H1 (cell line): ENCODE measurements at places on chromosomes 11 and 22. TPM values are rescaled to one million over a fixed set of nuclear protein-coding genes. Genes with fewer than 3 reads are reported as not detected.

The SCN4B gene
- 2.0 and 2.8 TPM in 2 replicates for total RNA-seq

The MAPK8IP2 gene
- 5.5 and 6.7 TPM in 2 replicates for total RNA-seq

The PRRG4 gene
- total RNA-seq: 1.3 and 1.7 TPM in 2 replicates

The OVCH2 gene
- 0.78 and 1.1 TPM in 2 replicates for total RNA-seq

The CSNK1E gene
- 244 and 247 TPM in 2 replicates for total RNA-seq

The LMNTD2 gene
- total RNA-seq: 2.6 and 3.1 TPM in 2 replicates

DNA sequence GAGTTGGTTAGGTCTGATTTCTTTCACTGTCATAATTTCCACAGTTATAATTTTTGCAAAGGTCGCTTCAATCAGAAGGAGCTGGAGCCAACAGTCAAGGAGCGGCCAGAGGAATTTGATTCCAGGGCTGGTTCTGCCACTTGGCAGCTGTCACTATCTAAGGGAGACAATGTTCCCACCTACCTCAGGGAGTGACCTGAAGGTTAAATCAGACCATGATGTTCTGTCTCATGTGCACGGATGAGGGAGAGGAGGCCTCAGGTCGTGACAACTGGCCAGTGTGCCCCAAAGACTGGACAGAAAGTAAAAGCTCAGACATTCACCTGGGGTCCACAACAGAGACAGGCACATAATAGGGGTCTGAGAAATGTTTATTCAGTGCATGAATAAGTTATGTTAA lies 7.6 kb downstream of the MRGPRD start:
- no peak overlapping the region for H3K4me3 ChIP-seq
- no peaks in the 10 kb centered on the region for H3K27me3 ChIP-seq
- no peak overlapping the region for H3K27ac ChIP-seq

DNA sequence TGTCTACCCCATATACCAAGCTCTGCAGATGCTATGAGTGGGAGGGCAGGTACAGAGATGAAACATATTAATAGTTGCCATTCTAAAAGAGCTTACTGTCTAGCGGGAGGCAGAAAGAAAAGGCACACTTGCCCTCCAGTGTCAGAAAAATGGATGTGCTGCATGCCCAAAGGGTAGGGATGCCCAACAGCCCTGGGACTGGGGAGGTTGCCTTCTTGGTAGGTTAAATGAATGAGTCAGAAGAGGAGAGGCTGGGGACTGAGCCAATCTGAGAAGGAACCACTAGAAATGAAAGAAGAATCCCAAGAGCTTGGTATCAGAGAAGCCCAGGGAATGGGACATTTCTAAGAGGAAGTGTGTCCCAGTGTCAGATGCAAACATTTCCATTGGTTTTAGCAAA lies 1.2 kb downstream of the BIRC3 start:
- no peaks in the 10 kb centered on the region for H3K27me3 ChIP-seq
- DNase-seq: no peak
- no peaks in the 10 kb centered on the region for H3K36me3 ChIP-seq
- no peaks in the 10 kb centered on the region for H3K4me1 ChIP-seq
- no peak overlapping the region for H3K4me3 ChIP-seq

- H3K27me3 ChIP-seq: peaks cover 1% of the 10 kb centered on the region
- DNase-seq: no peak
- no peak overlapping the region for H3K4me3 ChIP-seq
- peaks cover 58% of the 10 kb centered on the region for H3K36me3 ChIP-seq
Measured at GRCh38 chr11:3368199-3368598, 10.7 kb downstream of the ZNF195 start.

DNA sequence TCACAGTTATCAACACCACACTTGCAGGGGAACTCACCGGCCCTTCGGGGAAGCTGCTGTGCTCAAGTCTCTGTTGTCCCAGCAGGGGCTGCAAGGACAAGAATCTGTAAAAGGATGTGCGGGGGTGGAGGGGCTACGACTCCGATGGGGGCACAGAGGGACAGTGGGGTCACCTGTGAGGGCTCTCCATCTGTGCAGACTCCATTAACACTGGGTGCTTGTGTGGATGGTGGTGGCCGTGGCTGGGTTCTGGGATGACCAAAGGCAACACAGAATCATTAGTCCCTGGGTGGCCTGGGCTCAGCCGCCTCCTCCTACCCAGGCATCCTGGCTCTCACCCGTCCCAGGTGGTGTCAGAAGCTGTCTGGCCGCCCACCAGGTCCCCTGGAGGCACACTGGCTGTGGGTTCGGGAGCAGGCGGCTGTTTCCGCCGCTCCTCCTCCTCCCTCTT lies 10.2 kb upstream of the RBM4B start:
- no peaks in the 10 kb centered on the region for H3K4me1 ChIP-seq
- H3K27ac ChIP-seq: no peak overlapping the region
- DNase-seq: no peak

GRCh38 chr11:56513280-56513679 lies 22.1 kb upstream of the OR5M8 start:
- H3K4me1 ChIP-seq: no peaks in the 10 kb centered on the region
- H3K27me3 ChIP-seq: no peaks in the 10 kb centered on the region
- no peak for DNase-seq
- H3K36me3 ChIP-seq: no peaks in the 10 kb centered on the region
- H3K4me3 ChIP-seq: no peak overlapping the region

DNA sequence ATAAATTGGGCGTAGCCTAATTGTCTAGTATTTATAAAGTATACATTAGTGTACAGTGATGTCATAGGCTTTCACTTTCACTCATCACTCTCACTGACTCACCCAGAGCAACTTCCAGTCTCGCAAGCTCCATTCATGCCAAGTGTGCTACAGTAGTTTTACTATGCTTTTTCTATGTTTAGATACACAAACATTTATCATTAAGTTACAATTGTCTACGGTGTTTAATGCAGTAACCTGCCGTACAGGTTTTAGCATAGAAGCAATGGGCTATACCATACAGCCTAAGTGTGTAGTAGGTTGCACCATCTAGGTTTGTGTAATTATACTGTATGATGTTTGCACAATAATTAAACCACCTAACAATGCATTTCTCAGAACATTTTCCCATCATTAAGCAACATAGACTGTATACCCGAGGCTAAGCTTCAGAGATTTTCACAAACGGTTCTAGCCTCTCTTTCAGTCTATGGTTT lies 17.5 kb downstream of the OR9G1 start:
- no peak overlapping the region for H3K4me3 ChIP-seq
- no peaks in the 10 kb centered on the region for H3K4me1 ChIP-seq
- no peaks in the 10 kb centered on the region for H3K36me3 ChIP-seq
- H3K27ac ChIP-seq: no peak overlapping the region
- H3K27me3 ChIP-seq: no peaks in the 10 kb centered on the region
- DNase-seq: no peak

DNA sequence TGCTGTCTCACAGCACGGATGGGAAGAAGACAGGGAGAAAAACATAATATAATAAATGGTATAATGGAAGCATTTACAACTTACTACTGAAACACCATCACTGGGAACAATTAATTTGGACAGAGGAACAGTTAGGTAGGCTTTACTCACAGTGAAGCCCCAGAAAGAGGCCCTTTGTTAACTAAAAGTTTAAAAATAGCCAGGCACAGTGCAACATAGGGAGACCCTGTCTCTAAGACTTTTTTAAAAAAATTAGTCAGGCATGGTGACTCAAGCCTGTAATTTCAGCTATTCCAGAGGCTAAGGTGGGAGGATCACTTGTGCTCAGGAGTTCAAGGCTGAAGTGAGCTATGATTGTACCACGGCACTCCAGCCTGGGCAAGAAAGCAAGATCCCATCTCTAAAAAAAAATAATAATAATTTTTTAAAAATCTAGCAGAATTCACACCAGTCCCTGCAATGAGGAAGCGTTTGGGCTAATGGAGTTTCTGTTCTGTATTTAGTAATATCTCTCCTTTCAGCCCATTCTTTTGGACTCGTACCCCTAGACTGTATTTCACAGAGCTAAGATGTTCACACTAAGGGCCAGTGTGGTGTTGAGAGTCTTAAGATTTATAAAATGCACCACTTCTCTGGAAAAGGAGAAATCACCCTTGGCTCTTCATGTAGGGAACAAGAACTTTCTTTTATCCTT lies 275.5 kb downstream of the SOX6 start:
- no peak overlapping the region for H3K4me3 ChIP-seq
- H3K27me3 ChIP-seq: no peaks in the 10 kb centered on the region
- H3K27ac ChIP-seq: no peak overlapping the region
- H3K36me3 ChIP-seq: no peaks in the 10 kb centered on the region

DNA sequence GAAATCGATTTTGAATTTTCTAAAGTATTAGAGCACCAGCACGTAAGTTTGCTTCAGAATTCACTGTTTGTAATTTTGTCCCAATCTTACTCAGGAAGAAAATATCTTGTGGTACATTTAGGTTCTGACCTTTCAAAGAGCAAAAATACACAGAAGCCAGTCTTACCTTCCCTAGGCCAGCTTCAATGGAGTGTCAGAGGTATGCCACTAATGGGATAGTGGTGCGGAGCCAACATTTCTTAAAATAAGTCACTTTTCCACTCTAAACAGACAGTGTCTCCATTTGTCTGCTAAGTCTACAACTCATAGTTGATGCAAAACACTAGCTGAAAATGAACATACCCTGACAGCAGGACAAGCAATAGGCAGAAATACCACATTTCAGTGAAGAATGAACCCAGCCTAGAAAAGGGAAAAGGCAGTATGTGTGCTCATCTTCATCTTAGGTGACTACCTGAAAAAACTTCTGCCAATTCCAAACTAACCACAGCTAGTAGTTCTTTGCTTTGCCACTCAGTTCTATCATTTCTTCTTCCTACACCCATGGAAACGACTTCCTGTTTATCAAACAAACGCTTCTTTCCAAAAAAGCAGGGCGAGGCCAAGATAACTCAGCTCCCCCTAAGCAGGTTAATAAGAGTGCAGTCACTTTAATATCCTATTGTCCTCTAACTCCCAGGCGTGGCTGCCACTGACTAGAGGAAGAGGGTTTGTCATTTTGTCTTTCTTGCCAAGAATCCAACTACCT lies 94.0 kb upstream of the APOA1 start:
- H3K27me3 ChIP-seq: no peaks in the 10 kb centered on the region
- no peak for DNase-seq
- no peak overlapping the region for H3K27ac ChIP-seq
- H3K4me3 ChIP-seq: no peak overlapping the region
- peaks cover 4% of the 10 kb centered on the region; the same call in 1 of the 2 replicates for H3K4me1 ChIP-seq
- peaks cover 3% of the 10 kb centered on the region; the same call in 1 of the 2 replicates for H3K36me3 ChIP-seq

- no peak for DNase-seq
- H3K27ac ChIP-seq: no peak overlapping the region
- peaks cover 13% of the 10 kb centered on the region for H3K4me1 ChIP-seq
- no peak overlapping the region for H3K4me3 ChIP-seq
Measured at GRCh38 chr11:12099132-12099873, 11.1 kb upstream of the MICAL2 start.

DNA sequence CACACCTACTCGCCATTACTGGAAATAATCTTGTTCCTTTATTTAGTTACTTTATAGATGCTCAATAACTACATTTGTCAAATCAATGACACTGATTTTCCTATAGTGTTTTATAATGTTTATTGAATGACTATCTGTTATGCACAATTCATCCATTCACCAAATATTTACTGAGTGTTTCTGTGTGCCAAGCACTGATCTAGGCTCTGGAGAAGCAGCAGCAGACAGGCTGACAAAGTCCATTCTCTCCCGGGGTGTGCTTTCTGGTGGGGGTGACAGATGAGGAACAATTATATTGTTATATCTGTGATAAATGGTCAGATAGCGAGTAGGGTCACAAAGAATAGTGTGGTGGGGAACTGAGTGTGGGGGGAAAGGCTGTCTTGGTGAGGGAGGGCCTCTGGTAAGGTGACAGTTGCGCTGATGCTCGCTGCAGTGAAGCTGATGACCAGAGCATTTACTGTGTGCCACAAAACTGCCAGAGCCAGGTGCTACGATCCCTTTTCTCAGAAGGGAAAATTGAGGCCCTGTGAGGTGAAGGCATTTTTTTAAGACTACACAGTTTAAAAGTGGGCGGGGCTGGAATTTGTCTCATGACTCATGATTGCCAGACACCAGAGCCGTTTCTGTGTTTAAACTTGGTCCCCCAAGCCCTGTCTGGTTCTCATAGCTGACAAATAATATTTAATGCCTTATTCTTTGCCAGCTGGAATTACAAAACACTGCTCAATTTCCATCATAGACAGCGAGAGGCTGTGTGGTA lies 10.2 kb downstream of the PACS1 start:
- no peaks in the 10 kb centered on the region for H3K27me3 ChIP-seq
- DNase-seq: no peak
- no peak overlapping the region for H3K27ac ChIP-seq
- no peak overlapping the region for H3K4me3 ChIP-seq
